ENCODE measurements at places on chromosomes 5 and 9.
A peak's percentile ranks its signal among the peaks of the same experiment; 100 is the strongest.

DNA sequence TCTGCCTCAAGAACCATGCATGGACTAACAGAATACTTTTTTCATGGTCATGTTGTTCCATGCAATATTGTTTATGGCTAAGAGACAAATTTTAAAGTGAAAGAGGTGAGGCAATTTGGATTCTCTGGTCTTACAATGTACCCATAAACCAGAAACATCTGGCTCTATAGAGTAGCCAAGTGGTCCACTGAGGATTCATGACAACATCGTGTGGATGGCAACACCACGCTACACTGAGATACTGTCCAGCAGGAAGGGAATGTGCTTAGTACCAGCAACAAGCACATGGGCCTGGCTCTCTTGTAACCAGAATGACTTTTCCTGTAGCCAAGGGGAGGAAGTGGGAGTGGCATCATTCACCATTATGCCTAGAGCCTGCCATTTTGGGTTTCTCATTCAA lies 218.2 kb downstream of the GADD45G start:
- DNase-seq: no peak

- DNase-seq: no peak
Observed at GRCh38 chr9:88045686-88046085, 71.4 kb upstream of the CDK20 start.

DNA sequence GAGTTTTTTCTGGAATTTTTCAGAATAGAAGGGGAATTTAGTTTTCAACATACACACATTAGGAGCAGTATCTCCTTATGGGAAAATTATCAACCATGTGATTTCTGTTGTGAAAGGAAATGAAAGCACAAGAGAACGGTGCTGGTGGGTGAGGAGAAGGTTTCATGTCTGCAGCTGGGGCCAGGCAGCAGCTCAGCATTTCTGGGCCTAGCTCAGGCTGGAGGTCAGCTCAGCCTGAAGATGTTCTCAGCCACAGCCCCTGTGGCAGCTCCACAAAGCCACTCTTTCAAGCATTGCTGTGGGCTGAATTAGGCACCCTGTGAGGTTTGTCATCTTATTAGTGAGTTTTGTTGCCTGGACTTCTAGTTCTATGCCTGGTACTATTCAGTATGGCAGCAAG lies 90.3 kb downstream of the DIRAS2 start:
- DNase-seq: no peak

GRCh38 chr9:69809304-69809863 lies 11.2 kb upstream of the CFAP95 start:
- DNase-seq: peak; percentile 24

GRCh38 chr5:173479711-173480110 lies 136.7 kb downstream of the BOD1 start:
- DNase-seq: peak; percentile 22

- DNase-seq: no peak
Observed at GRCh38 chr5:143509758-143510221, 106.3 kb upstream of the NR3C1 start.

DNA sequence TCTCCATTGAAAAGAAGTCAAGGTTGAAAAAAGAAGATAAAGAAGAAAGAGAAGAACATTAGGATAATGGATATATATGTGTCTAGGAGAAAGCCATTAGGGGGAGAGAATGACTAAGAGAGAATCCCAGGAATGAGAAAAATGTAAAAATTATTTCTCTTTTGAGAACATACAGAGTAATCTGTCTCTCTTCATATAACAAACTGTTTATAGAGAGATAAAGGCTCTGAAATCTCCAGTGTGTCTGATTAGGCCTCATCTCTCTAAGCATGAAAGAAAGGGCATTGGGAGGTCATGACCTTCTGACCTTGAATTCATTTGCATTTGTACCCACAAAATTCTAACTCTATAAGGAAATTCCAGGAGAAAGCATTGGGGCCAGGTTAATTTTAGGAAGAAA lies 3.5 kb upstream of the MPDZ start:
- peak; percentile 68 for DNase-seq

DNA sequence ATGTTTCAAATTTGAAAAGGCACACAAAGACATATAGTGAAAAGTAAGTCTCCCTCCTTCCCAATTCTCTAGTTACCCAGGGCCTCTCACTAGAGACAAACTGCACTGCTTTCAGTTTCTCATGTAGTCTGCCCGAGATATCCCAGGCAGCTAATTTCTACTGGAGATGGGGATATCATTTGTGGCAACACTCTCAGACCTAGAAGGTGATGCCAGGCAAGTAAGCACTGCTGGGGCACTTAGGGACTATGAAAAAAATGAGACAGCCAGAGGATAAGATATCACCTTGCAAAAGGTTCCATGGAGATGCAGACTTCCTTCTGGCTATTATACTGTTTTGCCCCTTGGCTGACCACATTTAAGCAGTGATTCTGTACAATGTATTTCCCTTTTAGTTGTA lies 12.6 kb downstream of the SIL1 start:
- DNase-seq: no peak

GRCh38 chr9:2771661-2772060 lies 54.4 kb downstream of the KCNV2 start:
- DNase-seq: peak; percentile 35

DNA sequence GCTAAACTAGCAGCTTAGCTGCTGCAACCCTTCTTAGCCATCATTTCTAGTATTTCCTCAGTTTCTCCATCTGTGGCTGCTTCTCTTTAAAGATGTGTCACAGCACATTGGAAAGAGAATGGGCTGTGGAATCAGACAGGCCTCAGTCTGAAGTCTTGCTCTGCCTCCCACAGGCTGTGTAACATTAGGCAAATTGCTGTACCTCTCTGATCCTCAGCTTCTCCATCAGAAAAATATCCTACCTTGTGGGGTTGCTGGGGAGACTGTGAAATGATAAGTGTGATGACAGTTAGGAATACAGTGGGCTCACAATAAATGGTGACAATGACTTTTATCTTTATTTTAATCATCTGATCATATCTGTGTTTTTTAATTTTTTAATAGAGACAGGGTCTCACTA lies 17.5 kb upstream of the TRIM14 start:
- no peak for DNase-seq

DNA sequence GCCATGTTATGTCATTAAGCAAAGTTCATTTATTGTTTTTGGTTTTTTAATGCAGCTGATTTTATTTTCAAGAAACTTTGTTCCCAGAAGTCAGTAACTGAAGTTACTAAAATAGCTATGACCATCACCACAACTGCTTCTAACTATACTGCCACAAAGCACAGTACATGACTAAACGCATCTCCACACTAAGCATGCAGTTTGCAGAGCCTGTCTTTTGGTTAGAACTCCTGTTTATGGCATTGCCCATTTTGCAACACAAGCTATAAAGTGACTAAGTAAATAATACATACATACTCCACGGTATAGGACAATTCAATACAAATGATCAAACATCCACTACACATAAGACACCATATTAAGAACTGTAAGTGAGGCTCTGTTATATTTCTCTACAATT lies 109.7 kb downstream of the MLLT3 start:
- no peak for DNase-seq

GRCh38 chr9:137095664-137096517 lies 9.1 kb downstream of the MAN1B1 start:
- peak; percentile 7 for DNase-seq

DNA sequence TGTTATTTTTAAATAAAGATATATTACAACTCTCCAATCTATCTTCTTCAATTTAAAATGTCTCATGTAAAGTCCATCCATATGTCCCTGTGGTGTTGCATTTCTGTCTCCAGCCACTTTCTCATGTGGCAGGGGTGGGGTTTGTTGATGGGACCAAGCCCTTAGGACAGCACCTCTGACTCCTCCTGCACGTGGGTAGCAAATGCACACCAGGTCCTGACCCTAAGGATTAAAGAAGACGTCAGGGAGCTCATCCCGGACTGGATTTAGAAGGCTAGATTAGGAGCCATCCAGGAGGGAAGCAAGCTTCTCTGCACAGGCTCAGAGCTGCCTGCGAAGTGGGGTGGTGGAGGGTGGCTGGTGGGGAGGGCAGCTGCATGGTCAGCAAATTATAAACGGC lies 38.9 kb upstream of the FAM120AOS start:
- DNase-seq: no peak

Measured in fibroblast of skin of right biceps (primary cell).